GM04504 (cell line): ENCODE measurements at places on chromosomes 1 and 21.

GRCh38 chr1:110148961-110149360 is 1.3 kb upstream of the SLC6A17 start:
- DNase-seq, result no peak

- no peak for DNase-seq
Observed at GRCh38 chr1:147897029-147897752, 5.4 kb upstream of the GJA8 start.

DNA sequence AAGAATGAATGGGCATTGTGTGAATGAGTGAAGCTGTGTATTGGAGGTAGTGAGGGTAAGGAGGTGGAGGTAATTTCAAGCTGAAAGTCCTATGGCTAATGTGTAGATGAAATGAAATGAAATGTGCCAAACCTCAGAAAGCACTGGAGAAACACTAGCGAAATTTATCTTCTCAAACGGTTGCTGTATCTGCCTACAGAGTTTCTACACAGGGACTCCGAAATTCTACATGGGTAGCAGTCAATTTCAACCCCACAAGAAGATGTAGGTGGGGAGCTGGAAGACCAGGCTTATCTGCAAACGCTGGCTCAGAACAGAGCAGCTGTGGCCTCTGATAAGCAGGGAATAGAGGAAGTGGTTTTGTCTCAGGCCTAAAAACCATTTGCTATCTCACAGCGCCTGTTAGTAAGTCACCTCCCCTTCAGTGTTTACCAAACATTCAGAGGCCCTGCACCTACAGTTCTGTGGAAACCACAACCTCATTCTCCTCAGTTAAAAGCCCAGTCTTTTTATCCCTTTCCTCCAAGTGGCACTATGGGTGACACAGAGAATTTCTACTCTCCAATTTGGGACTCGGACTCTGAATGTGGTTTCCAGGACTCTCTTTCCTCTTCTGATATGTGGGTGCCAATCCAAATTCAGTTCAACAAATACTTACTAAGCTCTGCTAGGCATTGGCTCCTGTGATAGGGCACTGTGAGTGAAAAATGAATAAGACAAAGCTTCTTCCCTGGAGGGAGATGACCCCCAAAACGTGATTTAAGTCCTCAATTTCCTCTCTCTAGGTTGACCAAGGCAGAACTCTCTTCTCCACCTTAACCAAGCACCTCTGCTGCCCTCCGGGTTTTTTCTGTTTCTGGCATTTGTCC is 17.2 kb upstream of the SLAMF6 start:
- DNase-seq, result no peak

DNA sequence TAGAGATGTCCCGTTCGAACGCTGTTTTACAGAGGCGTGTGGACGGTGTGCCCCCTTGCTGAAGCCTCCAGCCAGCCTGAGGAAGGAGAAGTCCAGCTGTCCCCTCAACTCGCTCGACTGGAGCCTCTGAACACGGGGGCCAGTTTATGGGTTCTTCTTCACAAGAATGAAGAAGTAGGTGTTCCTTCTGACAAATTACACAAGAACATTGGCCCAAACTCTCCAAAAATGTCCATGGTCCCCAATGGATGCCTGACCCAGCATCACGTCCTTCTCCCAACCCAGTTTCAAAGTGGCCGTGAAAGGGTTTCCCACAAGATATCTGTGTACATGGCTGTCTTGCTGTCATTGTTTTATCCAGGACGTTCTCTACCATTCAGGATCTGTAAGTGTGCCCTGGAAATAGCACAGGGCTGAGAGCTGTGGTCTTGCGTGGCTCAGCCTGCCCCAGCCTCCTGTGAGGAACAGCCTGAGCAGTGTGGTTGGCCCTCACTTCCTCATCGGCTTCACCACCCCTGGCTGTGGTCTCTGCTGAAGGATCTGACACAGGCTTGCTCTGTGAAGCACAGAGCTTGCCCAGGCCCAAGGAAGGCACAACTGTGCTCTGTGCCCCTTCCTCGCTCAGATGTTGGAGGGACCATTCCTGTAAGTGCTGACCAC is 1.0 kb upstream of the S100B start:
- DNase-seq, result no peak

DNA sequence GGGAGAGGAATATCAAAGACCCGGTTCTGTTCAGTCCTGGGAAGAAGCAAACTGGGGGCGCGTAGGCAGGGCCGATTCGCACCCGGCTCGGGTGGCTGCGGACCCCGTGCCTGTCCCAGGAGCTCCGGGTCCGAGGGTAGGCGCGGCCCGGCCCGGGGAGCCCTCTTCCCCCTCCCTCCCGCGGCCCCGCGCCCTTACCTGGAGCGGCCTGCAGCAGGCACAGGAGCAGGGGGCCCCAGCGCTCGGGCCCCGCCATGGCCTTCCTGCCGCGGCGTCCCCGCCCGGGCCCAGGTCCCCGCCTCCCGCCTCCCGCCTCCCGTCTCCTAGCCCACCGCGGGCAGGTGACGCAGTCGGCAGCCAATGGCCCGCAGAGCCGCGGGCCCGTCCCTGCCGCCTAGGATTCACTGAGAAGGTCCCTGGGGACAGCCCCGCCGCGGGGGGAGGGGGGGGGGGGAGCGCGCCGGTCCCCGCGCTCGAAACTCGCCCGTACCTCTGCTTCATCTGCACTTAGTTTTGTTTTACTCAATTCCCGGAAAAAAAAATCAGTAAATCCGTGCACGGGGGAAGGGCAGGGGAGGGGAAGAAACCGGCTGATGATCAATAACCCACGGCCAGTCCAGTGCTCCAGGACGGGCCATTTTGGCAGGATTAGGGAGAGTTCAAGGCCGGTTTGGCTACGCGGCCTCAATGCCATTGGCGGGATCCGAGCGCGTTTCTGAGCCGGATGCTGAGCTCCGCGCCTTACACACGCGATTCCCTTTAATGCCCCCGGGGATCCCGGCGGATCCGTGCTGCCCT is at the start of gene IFNLR1:
Gene IFNLR1, minus strand, starts transcription at position 297 of the 798 bp plus-strand sequence. Its CDS starts 41 bp downstream, at position 256.
- no peak for DNase-seq

GRCh38 chr1:36534711-36535412 is 52.1 kb upstream of the CSF3R start:
- DNase-seq, result no peak

DNA sequence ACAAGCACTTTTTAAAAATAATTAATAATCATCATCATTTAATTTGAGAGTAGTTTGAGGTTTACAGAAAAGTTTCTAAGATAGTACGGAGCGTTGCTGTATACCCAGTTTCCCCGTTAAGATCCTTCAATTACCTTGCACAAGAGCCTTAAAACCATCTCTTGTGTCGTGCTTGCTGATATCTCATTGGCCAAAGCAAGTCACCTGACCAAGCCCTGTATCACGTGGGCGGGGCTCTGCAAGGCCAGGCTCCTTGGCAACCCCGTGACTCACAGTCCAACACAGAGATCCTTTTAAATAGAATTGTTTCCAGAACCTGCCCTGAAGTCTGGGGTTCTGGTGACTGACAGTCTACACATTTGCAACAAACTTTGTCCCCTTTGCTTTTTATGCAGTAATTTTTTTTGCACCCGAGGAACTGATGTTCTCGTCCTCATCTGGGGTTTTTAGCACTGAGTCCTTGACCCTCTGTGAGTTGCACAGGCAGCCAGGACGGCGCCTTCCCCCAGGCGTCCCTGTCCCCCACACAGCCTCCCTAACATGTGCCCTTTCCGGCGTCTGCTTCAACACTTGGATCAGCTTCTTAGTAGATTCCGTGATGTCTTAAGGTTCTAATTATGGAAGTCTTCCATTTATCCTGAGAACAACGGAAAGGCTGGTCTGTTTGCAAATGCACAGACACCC is 183.3 kb upstream of the TMEM51 start:
- peak; percentile 93 for DNase-seq

DNA sequence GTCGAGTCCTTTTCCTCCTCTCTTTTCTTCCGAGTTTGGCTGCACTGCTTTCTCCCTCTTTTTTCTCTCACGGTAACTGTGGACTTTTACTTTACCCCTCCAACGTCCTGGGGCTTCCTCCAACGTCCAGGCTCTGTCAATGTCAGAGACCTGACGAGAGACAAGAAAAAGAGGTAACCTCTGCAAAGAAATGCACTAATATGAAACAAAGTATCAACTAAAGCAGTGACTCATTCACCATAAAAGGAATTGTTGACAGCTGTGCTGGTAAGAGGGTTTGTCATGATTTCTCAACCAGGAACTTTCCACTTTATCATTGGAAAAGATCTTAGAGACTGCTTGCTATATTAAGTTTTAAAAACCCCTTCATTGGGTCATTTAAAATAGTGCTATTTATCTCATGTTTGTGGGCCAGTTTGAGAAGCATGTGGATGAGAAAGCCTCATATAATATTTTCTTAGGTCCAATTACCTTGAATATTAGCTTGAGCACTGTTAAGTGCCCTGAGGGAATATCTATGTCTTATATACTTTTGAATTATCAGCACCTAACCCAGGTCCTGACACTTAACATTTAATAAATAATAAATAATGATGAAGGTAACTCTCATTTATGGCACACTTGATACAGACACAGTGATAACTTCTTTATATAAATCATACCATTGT is at the start of gene GBP2:
Gene GBP2, minus strand, starts transcription at position 202 of the 668 bp plus-strand sequence. CDS start 4,148 bp downstream, outside the sequence.
- no peak for DNase-seq

GRCh38 chr1:76247261-76247852 is 172.8 kb downstream of the ST6GALNAC3 start:
- no peak for DNase-seq

DNA sequence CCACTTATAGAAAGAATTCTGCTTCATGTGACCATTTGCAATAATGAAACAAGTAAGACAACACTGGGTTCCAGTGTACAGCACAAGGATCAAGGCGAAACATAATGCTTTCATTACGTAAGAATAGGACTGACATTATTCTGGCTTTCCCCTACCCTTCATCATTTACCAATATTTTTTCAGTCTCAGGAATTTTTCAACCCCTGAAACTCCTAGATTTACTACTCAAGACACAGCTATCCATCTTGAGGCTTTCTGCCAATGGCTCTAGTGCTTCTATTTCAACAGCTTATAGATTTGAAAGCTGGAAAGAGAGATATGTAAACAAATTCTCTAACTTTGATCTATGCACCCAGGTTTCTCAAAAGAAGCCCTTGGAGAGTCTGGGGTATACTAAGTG is 48.4 kb downstream of the WLS start:
- DNase-seq, result no peak

DNA sequence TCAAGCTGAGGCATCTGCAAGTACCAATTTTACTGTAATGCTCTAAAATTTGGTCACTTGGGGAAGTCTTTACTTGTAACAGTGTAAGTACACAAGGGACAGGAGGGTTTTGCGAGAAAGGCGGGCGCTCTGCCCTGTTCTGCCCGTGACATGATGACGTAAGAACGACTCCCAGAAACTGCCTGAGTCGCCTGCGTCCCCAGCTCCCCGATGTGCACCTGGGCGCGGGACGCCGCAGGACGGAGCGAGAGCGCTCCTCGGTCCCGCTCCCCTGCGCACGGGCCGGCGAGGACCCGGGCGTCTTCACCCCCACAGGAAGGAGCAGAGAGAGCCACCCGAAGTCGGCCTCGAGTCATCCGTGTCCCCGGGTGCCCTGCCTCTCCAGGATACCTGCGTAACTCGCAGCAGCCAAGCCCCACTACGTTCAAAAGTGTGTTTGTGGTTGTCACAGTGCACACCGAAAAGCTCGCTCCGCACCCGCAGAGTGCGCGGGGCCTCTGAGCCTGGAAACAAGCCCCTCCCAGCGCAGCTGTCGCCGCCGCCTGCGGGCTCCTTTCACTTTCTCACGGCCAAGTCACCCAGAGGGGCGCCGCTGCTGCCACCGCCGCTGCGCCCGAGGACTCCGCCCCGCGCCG is 3.3 kb upstream of the ZBTB18 start:
- no peak for DNase-seq

GRCh38 chr1:101408212-101409042 is 171.6 kb downstream of the S1PR1 start:
- no peak for DNase-seq

DNA sequence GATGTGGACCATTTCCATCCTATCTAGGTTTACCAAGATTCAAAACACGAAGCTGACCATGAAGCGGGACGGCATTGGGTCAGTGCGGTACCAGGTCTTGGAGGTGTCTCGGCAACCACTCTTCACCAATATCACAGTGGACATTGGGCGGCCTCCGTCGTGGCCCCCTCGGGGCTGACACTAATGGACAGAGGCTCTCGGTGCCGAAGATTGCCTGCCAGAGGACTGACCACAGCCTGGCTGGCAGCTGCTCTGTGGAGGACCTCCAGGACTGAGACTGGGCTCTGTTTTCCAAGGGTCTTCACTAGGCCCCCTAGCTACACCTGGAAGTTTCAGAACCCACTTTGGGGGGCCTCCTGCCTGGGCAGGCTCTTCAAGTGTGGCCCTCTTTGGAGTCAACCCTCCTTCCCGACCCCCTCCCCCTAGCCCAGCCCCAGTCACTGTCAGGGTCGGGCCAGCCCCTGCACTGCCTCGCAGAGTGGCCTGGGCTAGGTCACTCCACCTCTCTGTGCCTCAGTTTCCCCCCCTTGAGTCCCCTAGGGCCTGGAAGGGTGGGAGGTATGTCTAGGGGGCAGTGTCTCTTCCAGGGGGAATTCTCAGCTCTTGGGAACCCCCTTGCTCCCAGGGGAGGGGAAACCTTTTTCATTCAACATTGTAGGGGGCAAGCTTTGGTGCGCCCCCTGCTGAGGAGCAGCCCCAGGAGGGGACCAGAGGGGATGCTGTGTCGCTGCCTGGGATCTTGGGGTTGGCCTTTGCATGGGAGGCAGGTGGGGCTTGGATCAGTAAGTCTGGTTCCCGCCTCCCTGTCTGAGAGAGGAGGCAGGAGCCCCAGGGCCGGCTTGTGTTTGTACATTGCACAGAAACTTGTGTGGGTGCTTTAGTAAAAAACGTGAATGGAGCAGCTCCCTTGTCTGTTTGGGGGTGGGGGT is 864 bp upstream of the CCDC24 start:
- no peak for DNase-seq

DNA sequence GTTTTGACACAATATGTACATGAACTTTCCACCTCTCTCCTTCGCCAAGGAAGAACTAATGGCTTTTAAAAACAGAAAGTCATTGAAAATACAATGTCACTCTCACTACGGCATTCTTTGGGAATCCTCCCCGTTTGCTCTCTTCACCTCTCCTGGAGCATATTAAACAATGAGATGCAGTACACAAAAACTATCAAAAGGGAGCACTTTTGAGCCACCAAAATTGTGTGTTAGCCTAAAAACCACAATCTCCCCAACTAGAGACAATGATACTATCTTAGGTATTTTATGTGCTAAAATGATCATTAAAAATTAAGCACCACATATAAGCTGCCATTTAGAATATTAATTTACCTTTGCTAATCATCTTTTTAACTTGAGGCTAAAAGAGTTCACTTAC is 425.5 kb downstream of the KCTD3 start:
- DNase-seq, result peak; percentile 28

GRCh38 chr1:202229376-202229775 is 35.8 kb downstream of the LGR6 start:
- no peak for DNase-seq

DNA sequence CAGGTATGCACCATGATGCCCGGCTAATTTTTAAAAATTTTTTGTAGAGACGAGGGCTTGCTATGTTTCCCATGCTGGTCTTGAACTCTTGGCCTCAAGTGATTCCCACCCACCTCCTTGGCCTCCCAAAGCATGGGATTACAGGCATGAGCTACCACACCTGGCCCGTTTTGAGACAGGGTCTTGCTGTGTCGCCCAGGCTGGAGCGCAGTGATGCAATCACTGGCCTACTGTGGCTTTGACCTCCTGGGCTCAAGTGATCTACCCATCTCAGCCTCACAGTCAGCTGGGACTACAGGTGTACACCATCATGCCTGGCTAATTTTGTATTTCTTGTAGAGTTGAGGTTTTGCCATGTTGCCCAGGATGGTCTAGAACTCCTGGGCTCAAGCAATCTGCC is 7.5 kb upstream of the SH3D21 start:
- DNase-seq, result no peak

- no peak for DNase-seq
Observed at GRCh38 chr1:18128298-18128697, 20.7 kb downstream of the IGSF21 start.
